ENCODE measurements at places on chromosomes 5 and 9. TPM values are rescaled to one million over a fixed set of nuclear protein-coding genes. Genes with fewer than 3 reads are reported as not detected.

Gene ROR2
- 0.04 TPM for polyA plus RNA-seq

Gene AGXT2
- not detected for polyA plus RNA-seq

Gene ZNF879
- polyA plus RNA-seq, result 2.4 TPM

Gene CFAP77
- not detected for polyA plus RNA-seq

Gene ZFAND5
- polyA plus RNA-seq, result 162 TPM

Gene TGFBI
- polyA plus RNA-seq, result 2.0 TPM
